ENCODE measurements at places on chromosomes 1 and 21. TPM values are rescaled to one million over a fixed set of nuclear protein-coding genes. Genes with fewer than 3 reads are reported as not detected.

Gene CCNL2
- 406 TPM for total RNA-seq

GRCh38 chr21:41576013-41576615 lies 68.2 kb upstream of the TMPRSS2 start:
- no peaks in the 10 kb centered on the region for H3K4me1 ChIP-seq
- no peak overlapping the region for H3K27ac ChIP-seq
- no peaks in the 10 kb centered on the region for H3K36me3 ChIP-seq
- no peak for DNase-seq

Gene ESPN
- 2.3 TPM for total RNA-seq

- peaks cover 22% of the 10 kb centered on the region for H3K4me1 ChIP-seq
- H3K27ac ChIP-seq: no peak overlapping the region
- no peak overlapping the region for H3K4me3 ChIP-seq
- H3K36me3 ChIP-seq: no peaks in the 10 kb centered on the region
- DNase-seq: no peak
These were observed 8.1 kb downstream of the MTHFR start for GRCh38 chr1:11797525-11798216.

DNA sequence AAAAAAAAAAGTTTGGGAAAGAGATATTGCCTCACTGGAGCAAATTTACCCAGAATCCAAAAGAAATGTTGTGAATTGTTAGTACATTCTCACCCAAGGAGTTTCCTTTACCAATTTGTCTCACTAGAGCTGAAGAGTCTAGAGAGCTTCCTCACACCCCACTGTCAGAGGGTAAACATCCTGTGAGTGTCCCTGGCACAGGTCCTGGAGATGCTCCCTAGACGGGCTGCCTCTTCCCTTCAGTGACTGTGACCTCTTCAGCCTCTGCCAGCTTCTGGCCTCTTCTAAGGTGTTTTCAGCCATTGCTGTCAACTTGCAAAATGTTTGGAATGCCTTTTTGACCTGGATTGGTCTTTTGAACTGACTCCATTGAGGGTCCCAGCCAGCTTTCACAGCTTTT lies 159.4 kb downstream of the DHRS3 start:
- H3K27ac ChIP-seq: peak overlapping the region; percentile 78
- no peak for DNase-seq
- H3K36me3 ChIP-seq: peaks cover 43% of the 10 kb centered on the region
- H3K4me3 ChIP-seq: peak overlapping the region; percentile 30
- no peaks in the 10 kb centered on the region for H3K27me3 ChIP-seq
- H3K4me1 ChIP-seq: peaks cover 59% of the 10 kb centered on the region

DNA sequence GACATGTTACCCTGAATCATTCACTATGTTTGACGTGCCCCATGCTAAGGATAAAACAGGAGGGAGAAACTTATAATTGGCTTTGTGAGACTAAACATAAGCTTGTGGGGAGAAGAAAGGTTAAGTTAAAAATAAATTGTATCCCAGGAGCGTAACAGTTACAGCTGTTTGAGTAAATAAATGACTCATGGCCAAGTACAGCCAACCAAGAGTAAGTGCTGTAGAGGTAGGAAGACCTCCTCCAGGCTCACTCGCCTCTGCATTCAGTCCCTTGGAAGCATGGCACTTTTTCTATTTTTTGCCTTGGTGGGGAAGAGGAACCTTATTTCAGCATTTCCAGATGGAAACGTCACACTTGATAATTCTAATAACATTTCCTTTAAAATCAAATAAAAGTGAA lies 116.5 kb downstream of the ZP4 start:
- DNase-seq: no peak
- no peaks in the 10 kb centered on the region for H3K4me1 ChIP-seq
- H3K36me3 ChIP-seq: no peaks in the 10 kb centered on the region
- H3K27me3 ChIP-seq: no peaks in the 10 kb centered on the region

DNA sequence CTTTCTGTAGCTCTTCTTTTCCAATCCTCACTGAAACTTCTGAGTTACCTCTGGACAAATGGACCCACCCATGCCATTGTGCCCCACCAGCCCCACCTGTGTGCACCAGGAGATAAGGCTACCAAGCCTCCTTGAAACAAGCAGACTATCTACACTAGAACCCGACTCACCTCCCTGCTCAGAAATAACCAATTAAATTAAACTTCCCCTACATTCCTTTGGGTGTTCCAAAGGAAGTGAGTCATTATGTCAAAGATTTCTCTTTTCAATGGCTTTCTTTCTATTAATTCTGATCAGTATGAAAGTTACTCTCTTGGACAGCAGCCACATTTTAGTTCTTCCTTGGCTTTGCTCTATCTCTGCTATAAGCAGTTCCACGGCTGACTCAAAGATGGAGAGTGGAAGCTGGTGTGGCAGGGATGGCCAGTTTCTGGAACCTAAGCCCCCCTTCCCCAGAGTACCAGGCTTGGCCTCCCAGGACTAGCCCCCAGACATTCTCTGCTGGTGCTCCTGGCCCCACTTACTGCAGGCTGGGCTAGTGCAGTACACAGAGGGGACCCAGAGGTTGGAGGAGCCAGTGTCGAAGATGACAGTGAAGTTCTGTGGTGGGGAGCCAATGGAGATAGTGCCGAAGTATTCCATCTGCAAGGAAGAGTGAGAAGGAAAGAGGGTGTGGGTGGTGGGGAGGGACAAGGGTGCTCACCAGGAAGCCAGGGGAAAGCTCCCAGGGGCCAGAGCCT lies 1.9 kb downstream of the CTSE start:
- H3K27ac ChIP-seq: no peak overlapping the region
- H3K4me3 ChIP-seq: no peak overlapping the region
- no peaks in the 10 kb centered on the region for H3K27me3 ChIP-seq
- H3K36me3 ChIP-seq: no peaks in the 10 kb centered on the region
